SIG-M5 (cell line): ENCODE measurements at places on chromosomes 2 and 18.
A peak's percentile ranks its signal among the peaks of the same experiment; 100 is the strongest.

DNA sequence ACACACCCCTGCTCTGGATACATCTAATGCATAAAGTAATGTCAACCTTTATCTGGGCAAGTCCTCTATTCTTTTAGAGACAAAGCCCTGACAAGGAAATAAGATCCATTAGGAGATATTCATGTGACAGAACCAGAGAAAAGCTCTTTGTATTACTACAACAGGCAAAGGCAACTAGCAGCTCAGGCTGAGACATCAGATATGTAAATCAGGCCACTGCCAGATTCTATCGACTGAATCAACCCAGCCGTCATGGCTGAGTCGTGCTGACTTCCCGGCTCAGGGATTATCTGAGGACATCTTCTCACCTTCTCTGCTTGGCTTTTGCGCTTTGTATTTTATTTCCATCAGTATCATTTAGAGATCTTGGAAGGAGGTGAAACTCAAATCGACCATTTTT is 294.5 kb downstream of the PLCL1 start:
- no peak for DNase-seq

- no peak for DNase-seq
Observed at GRCh38 chr2:12641441-12641840, 75.3 kb upstream of the TRIB2 start.

GRCh38 chr2:85222792-85223191 is 89.6 kb downstream of the TCF7L1 start:
- DNase-seq = no peak

DNA sequence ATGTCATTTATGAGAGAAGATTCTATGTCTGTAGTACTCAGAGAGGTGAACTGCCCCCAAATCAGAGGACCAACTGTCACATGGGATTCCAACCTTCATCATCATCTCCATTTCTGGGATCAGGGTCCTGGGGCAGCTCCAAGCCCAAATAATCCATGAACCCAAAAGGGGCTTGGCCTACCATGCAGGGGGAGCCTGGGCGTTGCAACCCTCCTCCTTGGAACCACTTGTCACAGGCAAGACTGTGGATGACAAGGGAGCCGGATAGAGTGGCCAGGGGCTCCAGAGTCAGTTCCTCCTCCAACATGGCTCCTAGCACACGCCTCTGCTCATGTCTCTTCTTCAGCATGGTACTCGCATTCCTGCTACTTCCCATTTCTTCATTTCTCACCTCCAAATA is 7.9 kb downstream of the CTLA4 start:
- no peak for DNase-seq

GRCh38 chr18:12306752-12307700 is 1.0 kb upstream of the TUBB6 start:
- no peak for DNase-seq

- no peak for DNase-seq
Observed at GRCh38 chr2:21793461-21793860, 669.7 kb downstream of the TDRD15 start.

DNA sequence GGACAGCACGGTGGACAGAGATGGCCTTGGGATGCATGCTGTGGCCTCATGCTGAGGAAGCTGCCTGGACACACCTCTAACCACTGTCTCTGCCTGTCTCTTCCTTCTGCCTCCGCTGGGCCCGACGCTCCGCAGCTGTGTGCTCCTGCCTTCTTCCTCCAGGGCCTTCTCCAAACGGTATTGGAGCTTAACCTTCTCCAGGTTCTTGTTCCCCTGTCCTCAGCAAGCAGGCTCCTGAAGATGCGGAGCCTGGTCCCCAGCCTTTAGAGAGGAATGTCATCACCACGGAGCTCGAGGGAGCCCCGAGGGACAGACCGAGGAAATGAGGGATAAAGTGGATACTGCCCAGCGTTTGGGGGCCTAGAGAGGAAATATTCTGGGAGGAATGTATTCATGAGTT is 155.1 kb downstream of the DYSF start:
- DNase-seq = no peak

GRCh38 chr18:66632756-66633155 is 28.9 kb upstream of the CDH19 start:
- no peak for DNase-seq

DNA sequence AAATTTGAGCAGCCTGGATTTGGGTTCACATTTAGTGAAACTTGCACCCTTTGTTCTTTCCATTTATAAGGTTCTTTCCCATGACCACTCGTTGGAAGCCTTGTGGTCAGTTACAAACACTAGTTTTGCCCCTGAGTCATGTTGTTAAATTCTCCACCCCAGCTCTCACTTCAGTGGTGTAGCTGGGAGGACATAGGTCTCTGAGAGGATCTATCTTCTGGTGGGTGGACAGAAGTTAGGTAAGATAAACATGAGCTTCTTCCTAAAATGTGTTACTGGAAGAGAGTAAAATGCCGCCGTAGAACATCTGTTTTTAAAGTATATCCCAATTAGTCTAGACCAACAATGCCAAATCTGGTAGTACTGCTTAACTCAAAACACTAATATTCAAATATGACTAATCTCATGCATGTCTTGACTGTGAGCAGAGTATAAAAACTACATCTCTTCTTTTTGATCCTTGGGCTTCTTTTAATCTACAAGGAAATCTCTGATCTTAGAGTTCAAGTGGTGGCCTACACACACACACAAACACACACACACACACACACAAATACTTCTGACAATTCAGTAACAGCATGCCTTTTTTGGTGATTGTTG is 162.6 kb upstream of the FN1 start:
- no peak for DNase-seq

- DNase-seq = peak; percentile 4
Observed at GRCh38 chr18:13451661-13452387, 233.3 kb downstream of the LDLRAD4 start.

GRCh38 chr2:183214680-183215079 is 90.4 kb downstream of the NUP35 start:
- no peak for DNase-seq

- DNase-seq = no peak
Observed at GRCh38 chr18:5424903-5425664, 118.7 kb downstream of the EPB41L3 start.

GRCh38 chr2:170361090-170361936 is 183.4 kb downstream of the MYO3B start:
- no peak for DNase-seq

- no peak for DNase-seq
Observed at GRCh38 chr2:203623661-203624060, 82.8 kb upstream of the CD28 start.

DNA sequence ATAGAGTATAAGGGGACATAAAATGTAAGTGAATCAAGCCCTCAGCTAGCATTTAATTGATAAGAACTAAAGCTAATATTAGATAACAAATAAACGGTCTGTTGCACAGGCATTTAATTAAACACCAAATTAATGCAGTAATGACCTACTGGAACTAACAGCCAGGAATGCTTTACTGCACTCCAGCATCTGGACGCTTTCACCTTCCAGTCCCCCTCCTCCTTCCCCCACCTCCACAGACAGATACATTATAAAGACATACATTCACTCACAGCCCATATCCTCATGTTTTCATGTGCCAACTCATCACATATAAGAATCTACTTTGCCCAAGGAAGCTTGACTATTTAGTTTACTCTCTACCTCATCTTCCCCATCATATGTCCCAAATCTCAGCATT is 337.4 kb upstream of the PIK3C3 start:
- DNase-seq = no peak

GRCh38 chr2:23618265-23618664 is 233.3 kb downstream of the KLHL29 start:
- no peak for DNase-seq

GRCh38 chr2:161388146-161388779 is 27.8 kb upstream of the TBR1 start:
- no peak for DNase-seq

- DNase-seq = no peak
Observed at GRCh38 chr2:187567126-187567525, 12.9 kb upstream of the TFPI start.

DNA sequence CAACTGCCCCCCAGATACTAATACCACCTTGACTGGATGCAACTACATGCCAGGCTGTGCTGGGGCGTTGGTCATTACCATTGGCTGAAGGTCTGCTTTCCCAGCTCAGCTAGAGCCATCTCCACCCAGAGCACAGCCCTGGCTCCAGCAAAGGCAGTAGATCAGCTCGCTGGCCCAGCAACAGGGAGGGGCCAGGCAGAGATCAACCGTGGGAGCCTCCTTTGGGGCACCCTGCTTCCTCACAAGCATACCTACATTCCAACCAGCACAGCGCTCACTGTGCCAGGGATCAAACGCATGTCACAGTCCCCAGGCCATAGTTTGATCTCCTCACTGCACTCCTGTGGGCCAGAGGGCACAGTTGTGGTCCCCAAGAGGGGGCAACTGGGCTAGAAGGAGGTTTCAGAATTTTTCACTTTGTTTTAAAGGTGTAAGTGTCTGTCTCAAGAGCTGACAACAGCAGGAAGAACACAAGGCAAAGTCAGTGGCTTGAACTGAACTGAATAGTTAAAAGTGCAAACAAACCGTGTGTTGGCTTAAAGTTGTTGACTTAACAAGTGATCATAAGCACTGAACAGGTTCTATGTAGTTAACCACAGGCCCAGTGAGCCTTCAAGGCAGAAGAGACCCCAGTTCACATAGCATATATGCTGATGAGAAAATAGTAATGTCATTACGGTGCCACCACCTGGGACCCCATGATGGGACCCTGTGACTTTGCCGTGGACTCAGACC is 70.1 kb upstream of the BZW1 start:
- DNase-seq = no peak

DNA sequence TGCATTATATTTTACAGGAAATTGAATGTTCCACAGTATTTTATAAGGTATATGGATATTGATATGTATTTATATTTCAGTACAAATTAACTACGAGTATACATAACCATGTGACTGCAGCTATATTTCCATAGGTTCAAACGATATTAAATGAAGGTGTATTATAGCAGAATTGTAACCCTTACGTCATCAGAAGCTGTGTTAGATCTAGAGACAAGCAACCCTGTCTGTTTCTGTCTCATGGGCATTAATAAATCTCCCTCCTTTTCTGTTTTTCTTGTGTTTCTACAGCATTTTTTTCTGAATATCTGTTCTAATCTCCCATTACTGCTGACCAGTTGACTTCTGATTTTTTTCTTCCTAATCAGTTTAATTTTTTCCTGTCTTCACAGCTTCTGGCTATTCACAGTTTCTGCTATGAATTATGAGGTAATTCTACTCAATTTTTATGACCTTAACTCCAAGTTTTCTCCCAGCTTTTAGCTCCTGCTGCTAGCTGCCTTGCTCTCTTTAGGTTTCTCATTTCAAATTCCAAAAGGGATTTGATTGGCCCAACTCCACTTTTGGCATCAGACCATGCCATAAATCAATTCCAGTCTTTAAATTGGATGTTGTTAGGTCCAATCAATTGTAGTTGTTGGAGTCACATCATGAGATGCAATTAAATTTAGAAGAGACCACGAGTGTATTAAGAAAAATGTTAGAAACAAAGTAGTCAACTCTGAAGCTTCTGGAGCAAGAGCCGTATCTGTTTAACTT is 277.5 kb upstream of the ZSWIM2 start:
- DNase-seq = no peak

GRCh38 chr2:29687121-29687520 is 234.3 kb downstream of the ALK start:
- DNase-seq = no peak

DNA sequence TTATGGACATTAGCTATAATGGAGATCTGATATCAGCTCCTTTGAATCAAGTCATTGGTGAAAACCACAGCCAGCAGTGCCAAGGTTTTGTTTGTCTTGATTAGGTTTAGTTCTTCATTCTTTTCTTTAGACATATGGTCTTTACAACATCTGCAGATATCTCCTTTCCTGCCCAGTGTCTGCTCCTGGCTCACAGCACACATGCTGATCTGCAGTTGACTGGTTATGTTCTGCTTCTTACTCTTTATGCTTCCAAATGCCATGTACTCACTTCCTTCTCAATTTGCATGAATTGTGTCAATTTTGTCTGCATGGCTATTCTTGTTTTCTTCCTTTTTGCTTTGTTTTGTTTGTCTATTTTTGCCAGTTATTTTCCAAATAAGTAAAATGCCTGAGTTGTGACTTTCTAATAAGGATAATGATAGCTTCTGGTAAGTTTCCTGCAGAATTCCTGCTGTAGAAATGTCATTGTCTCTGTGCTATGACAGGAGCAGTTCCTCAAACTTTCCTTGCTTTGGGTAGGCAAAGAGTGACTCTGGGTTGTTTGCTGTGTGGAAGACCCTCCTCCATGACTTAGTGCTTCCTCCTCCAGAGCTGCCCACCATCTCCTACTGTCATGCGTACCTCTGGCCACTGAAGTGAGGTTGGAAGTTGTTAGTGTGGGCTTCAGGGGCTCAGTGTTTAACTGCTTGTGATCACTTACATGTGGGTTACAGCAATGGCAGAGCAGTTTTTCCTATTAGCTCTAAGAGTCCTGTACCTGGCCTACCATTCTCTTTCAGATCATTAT is 8.2 kb downstream of the ARHGAP25 start:
- DNase-seq = no peak

DNA sequence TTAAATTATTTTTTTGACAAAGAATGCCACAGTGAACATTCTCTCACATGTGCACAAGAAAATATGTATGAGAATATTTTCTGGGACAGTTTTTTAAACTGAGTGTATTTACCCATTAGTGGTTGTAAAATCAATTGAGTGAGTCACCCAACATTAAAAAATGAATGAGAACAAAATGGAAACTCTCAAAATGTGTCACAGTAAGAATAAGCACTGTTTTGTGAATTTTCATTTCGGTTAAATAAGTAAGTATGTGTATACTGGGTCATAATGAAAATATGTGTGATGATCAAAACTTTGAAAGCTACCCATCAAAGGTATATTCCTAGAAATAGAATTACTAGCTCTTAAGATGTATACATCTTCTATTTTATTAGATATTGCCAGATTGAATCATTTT is 11.6 kb downstream of the BABAM2 start:
- no peak for DNase-seq

DNA sequence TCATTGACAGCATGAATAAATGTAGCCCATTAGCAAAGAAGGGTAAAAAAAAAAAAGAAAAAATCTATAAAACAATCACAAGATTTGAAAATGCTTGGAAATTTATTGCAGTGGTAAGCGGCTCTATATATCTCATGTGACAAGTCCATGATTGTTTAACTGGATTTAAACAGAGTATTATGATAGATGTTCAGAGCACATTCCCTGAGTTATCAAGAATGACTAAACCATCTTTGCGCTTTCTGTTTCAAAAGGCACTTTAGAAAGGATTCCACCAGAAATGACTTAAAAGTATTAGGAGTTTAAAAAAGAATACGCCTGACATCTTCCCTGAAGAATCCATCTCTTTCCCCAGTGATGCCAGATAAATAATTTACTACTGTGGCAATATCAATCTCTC is 409.5 kb upstream of the UBE2E3 start:
- DNase-seq = no peak
